Fibroblast of villous mesenchyme (primary cell): ENCODE measurements at places on chromosomes 4 and X. TPM values are rescaled to one million over a fixed set of nuclear protein-coding genes. Genes with fewer than 3 reads are reported as not detected.
A peak's percentile ranks its signal among the peaks of the same experiment; 100 is the strongest.

The KLHL13 gene
- total RNA-seq, result 0.97 and 1.3 TPM in 2 replicates

The HPSE gene
- under 0.01 and 0.43 TPM in 2 replicates for total RNA-seq

The SULT1B1 gene
- under 0.01 TPM in 2 replicates for total RNA-seq

The KIAA1210 gene
- not detected in 2 replicates for total RNA-seq

The DMRTC1 gene
- not detected in 2 replicates for total RNA-seq

The XPNPEP2 gene
- total RNA-seq, result under 0.01 TPM in 1 of 2 replicates, not detected in the other

DNA sequence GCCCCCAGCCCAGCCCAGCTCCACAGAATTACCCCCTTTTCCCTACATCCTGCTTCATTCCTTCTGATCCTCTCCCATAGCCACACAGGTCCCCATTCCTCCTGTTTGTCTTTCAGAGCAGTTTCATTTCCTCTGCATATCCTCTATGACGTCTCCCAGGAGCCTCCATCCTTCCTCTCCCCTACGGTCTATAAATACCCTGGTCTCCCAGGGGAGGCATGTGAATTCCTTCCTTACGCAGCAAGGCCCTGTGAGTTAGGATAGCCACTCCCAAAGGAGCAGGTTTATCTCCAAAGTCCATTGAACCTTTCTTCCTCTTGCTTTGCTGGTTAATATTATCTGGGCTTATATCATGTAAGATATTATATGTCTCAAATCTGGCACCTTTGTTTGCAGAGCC lies 8.4 kb upstream of the APLN start:
- DNase-seq, result no peak

DNA sequence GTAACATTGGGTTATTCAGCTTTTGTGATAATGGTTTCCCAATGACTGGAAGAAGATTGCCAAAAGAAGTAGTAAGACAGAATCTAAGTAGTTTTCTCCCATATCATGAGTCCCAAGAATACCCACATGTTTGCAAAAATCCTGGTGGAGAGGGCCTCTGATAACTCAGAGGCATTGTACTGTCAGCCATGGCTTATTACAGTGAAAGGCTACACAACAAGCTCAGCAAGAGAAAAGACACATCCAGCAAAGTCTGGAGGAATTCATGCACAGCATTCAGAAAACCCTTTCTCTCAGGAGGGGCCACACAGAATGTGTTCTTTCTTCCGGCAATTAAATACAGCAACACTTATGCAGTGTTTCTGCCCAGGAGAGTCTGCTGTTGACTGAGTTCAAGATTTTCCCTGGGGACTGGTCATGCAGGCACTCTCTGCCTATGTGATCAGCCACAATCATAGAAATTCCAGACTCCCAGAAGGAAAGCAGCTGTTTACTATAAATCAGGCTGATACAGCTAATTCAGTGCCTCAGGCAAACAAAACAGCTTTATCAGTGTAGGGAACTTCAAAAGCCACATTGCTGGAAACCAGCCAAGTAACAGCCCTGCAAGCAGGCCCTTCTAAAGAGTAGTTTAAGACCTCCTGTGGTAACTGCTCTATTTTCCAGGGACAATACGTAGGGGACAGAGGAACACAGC lies 937.1 kb downstream of the CCSER1 start:
- peak; percentile 70 for DNase-seq

DNA sequence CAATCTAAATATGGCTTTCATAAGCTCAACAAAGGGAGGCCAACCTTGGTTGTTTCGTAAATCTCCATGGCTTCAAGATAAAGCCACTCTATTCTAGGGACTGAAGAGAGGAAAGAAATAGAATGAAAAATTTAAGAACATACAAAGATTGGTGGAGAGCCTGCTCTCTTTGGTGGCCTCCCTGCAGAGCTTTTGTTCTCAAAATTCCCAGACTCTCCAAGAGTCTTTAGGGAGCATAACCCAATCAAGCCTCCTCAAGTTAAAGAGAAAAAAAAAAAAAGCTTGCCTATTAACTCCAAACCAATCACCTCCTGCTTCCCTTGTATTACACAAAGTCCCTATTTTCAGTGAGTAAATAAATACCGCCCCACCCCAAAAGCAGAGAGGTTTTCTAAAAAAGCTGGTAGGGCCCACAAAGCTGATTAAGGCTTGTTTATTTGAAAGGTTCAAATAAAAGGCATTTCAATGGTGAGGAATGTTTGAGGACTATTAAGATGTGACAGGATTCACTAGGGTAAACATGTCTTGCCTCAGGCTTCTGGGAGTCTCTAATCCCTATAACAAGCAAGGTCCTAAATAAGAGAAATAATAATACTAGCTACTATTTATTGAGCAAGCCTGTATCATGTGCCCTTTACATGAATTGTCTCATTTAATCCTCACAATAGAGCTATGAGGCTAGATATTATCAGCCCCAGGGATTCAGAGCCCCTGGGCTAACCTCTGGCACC lies 71.6 kb downstream of the GPC3 start:
- DNase-seq, result no peak

- DNase-seq, result peak; percentile 51
These were observed 162.7 kb upstream of the MBNL3 start for GRCh38 chrX:132651421-132652086.

- no peak for DNase-seq
These were observed 2.7 kb upstream of the SORCS2 start for GRCh38 chr4:7189475-7190277.

- peak; percentile 21 for DNase-seq
These were observed 133.0 kb downstream of the KLHL8 start for GRCh38 chr4:87087420-87087819.

DNA sequence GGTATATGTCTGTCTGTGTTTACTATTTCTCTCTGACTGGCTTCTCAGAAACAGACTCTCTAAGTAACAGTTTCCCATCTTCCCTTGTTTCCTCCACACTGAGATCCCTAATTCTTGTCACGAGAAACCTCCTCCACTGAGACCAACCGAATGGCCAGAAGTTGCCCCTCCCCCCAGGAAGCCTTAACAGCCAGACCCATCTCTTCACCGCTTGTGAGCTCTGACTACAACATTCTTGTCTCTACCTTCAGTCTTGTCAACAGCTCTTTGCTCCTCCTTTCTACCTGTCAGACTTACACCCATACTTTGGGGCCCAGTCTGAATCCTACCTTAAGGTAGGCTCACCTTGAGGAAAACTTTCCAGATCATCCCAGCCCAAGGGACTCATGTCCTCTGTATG lies 90.8 kb downstream of the NHSL2 start:
- DNase-seq, result no peak

DNA sequence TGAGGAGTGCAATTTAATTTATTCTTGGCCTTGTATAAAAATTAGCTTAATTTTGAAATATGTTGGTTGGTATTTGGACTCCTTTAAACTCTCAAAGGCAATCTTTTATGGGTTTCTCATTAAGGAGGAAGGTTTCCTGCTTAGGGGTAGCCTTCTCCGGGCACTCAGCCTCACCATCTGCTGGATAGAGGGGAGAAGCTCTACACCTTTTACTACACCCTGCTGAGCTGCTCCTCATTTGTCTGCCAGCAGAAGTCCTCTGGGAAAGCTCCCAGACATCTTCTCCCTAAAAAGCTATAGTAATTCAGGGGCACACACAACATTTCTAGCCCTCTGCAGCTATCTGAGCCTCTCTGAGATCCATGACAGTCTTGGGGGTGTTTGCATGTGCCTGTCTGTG lies 179.1 kb downstream of the SOWAHB start:
- DNase-seq, result no peak

DNA sequence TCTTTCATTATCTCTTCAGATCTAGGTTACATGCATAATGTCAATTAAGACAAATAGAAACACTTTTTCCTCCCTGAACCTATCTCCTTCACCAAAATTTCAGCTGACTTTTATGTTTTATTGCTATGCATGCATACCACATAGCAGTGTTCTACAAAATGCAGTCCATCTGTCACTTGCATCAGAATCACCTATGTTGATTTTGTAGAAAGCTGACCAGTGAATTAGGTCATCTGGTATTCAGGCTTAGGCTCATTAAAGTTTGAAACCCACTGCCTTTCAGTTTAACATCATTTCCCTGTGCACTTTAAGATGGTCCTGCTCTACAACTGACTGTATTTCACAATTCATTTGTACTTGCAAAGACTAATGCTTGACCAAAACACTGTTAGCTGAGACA lies 277.9 kb downstream of the CFAP299 start:
- DNase-seq, result no peak

GRCh38 chr4:1998296-1998695 lies 10.5 kb downstream of the NELFA start:
- no peak for DNase-seq

- DNase-seq, result no peak
These were observed 52.6 kb downstream of the HMX1 start for GRCh38 chr4:8819019-8819418.

DNA sequence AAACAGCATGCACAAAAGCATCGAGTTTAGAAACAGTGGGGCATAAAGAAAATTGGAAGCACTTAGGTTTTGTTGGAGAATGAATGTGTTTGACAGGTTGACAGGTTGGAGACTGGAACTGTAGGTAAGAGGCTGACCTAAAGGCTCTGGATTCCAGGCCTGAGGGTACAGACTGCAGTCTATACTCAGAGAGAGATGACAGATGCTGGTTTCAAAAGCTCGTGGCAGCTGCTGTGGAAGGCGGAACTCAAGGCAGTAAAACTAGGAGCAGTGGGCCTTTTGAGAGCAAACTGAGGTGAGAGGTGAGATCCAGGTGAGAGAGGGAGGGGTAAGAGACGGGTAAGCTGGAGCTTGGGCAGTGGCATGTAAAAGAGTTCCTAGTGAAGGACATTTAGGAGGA lies 415.2 kb downstream of the TRIML1 start:
- no peak for DNase-seq

DNA sequence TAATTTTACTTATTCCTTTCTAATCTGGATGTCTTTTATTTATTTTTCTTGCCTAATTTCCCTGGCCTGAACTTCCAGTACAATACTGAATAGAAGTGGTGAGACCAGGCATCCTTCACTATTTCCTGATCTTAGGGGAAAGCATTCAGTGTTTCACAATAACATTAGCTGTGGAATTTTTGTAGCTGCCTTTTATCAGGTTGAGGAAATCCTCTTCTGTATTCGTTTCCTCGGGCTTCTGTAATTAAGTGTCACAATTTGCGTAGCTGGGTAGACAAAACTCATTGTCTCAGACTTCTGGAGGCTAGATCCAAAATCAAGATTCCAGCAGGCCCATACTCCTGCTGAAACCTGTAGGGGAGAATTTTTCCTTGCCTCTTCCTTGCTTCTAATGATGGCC lies 598.4 kb upstream of the FTHL17 start:
- DNase-seq, result no peak

DNA sequence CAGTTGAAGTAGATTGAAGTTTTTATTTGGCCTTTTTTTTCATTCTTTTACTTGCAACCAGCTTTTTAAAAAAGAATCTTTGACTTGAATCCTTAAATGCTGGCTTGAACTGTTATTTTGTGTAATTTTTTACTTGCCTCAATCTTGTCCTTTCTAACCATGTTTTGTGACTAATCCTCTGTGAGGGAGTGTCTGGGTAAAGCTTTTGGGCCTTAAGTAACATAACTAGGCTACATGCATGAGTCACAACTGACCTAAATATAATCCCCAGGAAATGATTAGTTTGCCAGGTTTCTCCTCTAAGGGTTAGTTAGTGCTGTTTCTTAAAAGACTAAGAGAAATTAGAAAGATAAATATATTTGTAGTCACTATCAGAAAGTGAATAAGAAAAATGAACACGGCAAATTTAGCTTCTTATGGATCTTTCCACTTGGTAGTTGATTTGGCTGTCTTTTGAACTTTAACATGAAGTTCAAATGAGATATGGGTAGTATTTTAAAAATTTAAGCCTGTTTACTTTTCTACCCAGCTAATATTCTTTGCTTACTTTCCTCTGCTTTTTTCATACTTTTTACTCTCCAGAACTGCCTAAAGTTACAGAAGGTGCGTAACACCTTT lies 13.0 kb downstream of the EXOC1 start:
- peak; percentile 96 for DNase-seq

GRCh38 chr4:150960079-150960478 lies 55.0 kb downstream of the LRBA start:
- peak; percentile 49 for DNase-seq

GRCh38 chr4:53432528-53433424 lies 55.3 kb downstream of the FIP1L1 start:
- peak; percentile 74 for DNase-seq

GRCh38 chr4:63459329-63459728 lies 949.9 kb downstream of the TECRL start:
- DNase-seq, result no peak

DNA sequence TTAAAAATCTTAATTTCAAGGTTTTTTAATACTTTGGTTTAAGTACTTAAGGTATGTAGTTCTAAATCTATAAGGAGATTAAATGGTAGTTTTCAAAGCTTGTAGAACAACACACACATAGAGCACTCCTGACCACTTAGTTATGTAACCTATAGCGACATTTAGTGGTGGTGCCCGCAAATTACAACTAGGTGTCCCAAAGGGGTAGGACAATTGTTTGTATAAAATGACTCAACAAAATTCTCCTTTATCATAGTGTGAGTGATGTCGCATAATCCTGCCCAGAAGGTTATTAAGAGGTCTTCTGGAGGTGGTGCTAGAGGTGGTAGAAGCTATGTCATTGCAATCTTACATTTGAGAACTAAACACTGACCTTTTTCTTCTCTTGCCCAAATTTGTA lies 373.0 kb upstream of the RASGEF1B start:
- DNase-seq, result peak; percentile 60

DNA sequence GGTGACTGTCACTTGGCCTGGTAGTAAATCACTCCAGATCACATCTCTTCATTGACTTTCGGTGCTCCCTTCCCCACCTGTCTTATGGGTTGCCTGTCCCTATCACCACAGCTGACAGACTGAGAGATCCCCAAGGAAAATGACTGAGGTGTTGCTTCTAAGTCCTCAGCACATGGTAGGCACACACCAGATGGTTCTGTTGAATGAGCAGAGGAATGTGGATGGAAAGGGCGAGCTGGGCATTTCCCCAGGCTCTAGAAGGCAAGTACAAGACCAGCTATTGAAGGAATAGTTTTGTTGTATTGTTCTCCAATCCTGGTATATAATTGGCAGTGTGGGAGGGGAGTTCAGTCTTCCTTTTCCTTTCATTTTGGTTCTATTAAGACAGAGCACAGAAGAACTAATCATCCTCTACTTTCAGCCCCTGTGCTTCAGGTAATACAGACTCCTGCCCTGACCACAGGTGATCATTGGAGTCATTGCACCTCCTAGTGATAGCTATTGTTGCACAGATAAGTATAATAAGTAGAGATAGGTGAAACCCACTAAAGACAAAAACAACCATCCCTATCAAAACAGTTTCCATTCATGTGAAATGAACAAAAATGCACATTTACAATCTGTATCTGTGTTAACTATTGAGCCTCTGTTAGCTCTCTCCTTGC lies 158.6 kb downstream of the TRAM1L1 start:
- DNase-seq, result no peak
